ENCODE measurements at places on chromosomes 5 and 9. TPM values are rescaled to one million over a fixed set of nuclear protein-coding genes. Genes with fewer than 3 reads are reported as not detected.

The PRSS3 gene
- 48.0 TPM for total RNA-seq

The NR4A3 gene
- total RNA-seq, result not detected

The HMCN2 gene
- total RNA-seq, result under 0.01 TPM

The LRRTM2 gene
- total RNA-seq, result not detected

The RNF20 gene
- 22.0 TPM for total RNA-seq

The TMC1 gene
- total RNA-seq, result not detected

The THBS4 gene
- total RNA-seq, result 0.24 TPM

The PCDHGA4 gene
- not detected for total RNA-seq

The C5orf47 gene
- total RNA-seq, result not detected

The ACTBL2 gene
- total RNA-seq, result 0.21 TPM

The LHX3 gene
- not detected for total RNA-seq

Measured in tracheal epithelial cell (primary cell).